ENCODE measurements at places on chromosomes 1 and 21. TPM values are rescaled to one million over a fixed set of nuclear protein-coding genes. Genes with fewer than 3 reads are reported as not detected.

- DNase-seq: no peak
Observed at GRCh38 chr1:212247179-212247721, 38.0 kb upstream of the PPP2R5A start.

C1orf226 gene
- total RNA-seq: not detected

CPTP gene
- total RNA-seq: 21.9 TPM

DNA sequence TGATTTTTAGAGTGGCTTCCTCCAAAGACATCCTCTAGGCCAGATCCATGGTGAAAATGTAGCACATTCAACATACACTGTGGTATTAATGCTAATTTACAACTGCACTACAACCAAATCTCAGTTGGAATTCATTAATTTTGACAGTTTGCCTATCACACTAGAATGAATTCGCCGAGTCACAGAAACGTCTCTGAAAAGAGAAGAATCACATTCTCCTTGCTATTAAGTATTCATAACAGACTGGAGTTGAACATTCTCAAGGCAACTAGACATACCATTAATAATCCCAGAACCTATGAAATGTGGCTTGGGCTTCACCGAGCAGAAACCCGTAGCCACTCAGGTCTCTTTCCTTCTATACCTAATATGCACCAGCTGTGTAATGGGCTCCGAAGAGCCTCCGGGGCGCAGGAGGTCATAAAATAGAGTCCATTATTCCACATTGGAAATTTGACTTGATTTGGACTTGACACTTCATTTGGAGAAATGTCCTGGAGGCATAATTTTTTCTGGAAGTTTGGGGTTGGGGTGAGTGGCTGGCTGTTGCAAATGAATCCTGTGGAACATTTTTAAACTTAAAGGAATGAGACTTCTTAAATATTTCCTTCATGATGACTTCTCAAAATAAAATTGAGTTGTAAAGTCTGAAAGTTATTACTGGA, 117.1 kb downstream of the DSCAM start:
- no peak for DNase-seq

DNA sequence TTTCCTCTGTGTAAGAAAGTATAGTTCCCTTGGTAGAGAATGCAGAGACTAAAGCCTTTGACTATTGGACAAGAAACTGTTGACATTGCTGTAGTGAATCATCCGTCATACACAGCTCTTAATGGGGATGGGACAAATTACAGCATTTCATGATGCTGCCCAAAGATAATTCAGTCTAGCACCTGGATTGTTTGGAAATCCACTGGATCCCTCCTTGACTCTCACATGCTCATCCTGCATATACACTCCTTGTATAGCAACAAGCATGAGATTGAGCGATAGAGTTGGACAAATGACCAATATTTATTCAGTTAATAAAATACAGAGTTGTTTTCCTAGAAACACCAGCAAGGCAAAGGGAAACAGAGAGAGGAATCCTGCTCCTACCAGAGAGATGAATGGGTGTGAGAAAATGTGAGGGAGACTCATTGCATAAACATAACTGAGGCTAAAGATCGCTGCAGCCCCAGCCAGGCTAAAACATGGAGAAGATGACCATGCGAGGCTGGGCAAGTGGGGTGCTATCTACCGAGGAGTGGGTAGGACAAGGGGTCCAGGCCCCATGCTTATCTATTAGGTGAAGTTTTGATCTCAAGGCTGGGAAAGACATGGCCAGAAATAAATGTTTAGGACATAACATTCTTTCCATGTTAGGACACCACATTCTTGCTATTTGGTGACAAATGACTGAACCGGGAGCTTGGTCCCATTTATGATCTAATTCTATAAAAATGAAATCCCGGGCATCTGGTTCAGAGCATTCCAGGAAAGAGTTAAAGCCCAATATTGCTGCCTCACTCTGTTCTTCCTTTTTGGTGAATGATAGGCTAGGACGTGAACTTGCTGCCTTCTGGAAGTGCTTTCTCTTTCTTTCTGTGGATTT, 153.2 kb downstream of the TGFB2 start:
- DNase-seq: no peak

DNA sequence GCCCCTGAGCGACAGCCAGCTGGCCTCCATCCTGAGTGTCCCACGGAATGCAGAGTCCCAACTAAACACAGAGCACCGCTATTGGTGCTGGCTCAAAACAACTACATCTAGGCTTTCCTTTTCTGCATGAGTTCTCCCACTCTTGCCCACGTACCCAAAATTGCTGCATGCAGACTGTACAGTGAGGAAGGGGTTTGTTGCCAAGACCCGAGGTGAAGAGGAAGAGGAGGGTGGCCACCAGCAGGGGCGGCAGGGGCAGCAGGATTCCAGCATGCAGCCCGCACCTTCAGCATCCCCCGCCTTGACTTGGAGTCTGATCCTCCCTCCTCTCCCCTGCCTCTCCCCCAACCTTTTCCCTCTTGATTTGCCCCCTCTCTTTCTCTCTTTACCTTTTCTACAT, 8.0 kb downstream of the S100A9 start:
- DNase-seq: no peak

HYI gene
- total RNA-seq: 15.6 TPM

DNA sequence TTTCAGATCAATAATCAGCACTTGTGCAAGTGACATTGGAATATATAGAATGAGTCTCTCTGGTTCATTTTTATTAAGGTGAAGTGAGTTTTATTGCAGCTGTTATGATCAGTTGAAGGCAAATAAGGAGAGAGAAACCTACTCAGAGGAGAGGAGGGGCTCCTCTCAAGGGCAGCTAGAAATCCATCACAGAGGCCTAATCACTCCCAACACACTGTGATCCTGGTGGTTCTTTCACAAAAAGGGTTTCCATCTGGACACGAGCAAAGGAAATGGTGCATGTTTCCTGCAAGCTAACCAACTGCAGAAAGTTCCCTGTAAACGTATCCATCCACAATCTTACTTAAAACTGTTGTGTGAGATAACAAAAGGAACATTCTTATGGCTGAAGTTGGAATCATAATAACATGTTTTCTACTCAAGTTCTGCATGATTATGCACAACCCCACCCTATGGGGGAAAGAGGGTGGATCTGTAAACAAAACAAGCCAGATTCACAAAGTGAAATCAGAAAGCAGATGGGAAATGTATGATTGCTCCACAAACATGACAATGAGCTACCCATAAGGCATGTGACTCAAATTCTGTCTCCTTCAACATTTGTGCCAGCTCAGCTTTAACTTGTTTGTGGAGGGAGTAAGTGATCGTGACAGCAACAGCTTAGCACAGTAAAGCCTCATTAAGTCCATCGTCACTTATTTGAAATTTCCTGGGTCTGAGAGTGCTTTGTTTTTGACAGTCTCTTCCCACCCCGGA, 141.2 kb upstream of the ST6GALNAC5 start:
- no peak for DNase-seq

- no peak for DNase-seq
Observed at GRCh38 chr1:63547621-63548294, 24.4 kb downstream of the EFCAB7 start.

NBPF6 gene
- not detected for total RNA-seq

DNA sequence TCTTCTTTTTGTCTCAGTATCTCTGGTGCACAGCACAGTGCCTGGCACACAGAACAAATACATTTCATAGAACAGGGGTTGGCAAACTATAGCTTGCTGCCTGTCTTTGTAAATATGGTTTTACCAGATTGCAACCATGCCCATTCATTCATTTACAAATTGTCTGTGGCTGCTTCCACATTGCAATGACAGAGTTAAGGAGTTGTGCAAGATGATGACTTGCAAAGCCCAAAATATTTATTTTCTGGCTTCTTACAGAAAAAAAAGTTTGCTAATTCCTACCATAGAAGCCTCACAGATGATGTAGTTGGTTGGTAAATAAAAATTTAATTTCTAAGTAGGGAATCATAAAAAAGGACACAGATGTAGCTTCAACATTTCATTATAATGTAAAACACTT, 11.2 kb upstream of the HMGB4 start:
- DNase-seq: no peak

- no peak for DNase-seq
Observed at GRCh38 chr1:239912471-239912870, 179.2 kb upstream of the FMN2 start.

CFAP74 gene
- total RNA-seq: not detected

GRCh38 chr1:221053889-221054288, 174.6 kb downstream of the HLX start:
- DNase-seq: no peak

DNA sequence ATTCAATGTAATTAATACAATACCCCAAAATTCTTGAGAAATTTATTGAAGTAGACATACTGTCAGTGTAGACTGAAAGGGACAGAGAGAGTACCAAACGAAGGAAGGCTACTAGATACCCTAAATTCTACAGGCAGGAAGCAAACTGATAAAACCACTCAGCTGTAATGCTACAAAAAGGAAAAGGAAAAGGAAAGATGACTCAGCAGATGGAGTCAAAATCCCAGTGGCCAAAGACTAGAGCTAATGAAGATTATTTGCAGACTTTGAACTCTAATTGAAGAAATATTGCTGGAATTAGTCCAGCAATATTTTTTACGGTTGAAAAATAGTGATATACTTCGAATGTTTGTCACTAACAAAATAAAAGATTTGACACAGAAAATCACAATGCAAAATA, 671.9 kb downstream of the BRINP3 start:
- DNase-seq: no peak

OR2AJ1 gene
- not detected for total RNA-seq

DNA sequence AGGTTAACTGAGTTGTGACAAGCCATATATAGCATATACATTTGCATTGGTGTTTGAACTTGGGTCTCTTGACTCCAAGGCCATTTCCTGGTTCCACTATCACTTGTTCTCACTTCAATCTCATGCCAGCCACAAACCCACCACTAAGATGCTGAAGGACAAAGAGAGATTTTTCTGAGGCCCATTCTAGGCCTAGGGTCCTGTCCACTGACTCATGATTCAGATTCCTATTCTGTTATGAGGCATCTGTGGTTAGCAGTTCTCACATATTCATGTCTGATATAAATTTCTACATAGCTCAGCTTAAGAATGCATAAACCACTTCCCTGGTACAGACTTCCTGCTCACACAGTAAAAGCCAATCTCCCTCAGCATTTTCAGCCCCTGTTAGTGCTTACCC, 326.1 kb upstream of the BEND5 start:
- DNase-seq: no peak

DNA sequence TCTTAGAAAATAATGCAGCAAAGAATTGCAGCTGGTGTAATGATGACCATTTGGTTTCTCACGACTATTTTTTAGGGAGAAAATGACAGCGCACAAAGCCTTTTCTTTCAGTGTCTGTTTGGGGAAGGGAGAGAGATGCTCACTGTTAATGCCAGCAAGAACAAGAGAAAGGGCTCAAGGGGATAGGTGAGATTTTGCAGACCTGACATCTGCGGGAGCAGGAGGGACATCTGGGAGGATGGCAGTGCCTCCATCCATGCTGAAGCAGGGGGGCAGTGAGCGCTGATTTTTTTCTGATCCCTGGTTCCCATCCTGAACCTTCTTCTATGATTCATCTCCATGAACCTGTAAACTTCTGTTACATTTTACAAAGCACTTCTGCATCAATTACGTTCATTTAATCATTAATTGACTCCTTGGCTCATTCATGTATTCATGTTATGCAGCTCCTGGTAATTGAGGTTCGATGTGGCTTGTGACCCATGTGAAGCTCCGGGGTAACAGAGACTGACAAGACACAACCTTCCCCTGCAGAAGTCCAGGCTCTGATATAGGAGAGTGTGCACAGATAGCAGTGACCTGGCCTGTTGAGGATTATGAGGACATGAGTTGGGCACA, 595.3 kb downstream of the PTPRU start:
- DNase-seq: peak; percentile 13

MACO1 gene
- total RNA-seq: 15.8 TPM

UBL4B gene
- not detected for total RNA-seq

KRTAP10-5 gene
- total RNA-seq: not detected

DNA sequence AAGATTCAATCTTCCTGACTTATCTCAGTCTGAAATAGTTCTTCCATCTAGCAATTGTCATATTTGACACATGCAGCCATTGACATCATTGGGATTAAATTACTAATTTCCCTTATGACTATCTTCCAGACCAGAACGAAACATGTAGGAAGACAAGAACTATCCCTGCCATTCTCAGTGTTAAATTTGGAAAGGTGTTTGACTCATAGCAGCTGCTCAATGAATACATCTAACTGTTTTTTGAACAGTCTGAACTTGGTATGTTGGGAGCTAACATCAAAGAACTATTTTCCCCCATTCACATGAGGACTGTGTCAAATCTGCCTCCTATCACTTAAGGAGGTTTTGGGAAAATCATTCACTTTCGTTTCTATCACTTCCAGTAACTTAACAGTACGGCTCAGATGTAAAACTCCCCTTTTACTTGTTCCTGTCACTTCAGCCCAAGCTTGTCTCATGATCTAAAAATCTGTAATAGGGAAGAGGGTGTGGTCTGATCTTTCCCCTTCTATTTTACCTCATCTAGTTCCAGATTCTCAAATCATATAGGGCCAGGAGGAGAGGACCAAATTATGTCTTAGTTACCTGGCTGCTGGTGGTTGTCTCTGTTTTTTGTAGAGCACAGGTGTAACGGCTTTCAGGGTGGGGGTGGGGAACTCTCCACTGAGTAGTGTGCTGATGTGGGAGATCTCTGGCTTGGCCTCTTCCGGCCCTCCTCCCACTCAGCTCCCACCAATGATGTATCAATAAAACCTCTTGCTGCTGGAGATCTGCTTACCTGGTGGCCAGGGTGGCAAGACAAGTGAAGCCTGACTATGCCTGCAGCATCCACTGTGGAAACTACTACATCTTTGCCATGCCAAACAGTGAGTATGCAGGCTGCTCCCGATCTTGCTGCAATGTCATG, 26.2 kb upstream of the SLAMF1 start:
- peak; percentile 48 for DNase-seq

GRCh38 chr1:233224311-233224710, 71.2 kb downstream of the PCNX2 start:
- no peak for DNase-seq

VCAM1 gene
- not detected for total RNA-seq

GRCh38 chr1:53135735-53136114, 6.7 kb downstream of the SLC1A7 start:
- DNase-seq: no peak

- no peak for DNase-seq
Observed at GRCh38 chr1:175155473-175155856, 37.1 kb downstream of the KIAA0040 start.

SYT14 gene
- not detected for total RNA-seq
